CD4-positive, alpha-beta T cell treated with Interleukin-2 at 100 ng/mL for 4 hours (primary cell): ENCODE measurements at places on chromosomes 3 and 15.

- no peak for DNase-seq
These were observed 23.3 kb downstream of the SCG5 start for GRCh38 chr15:32664796-32665195.

GRCh38 chr3:60953351-60953750, 297.9 kb downstream of the FHIT start:
- no peak for DNase-seq

DNA sequence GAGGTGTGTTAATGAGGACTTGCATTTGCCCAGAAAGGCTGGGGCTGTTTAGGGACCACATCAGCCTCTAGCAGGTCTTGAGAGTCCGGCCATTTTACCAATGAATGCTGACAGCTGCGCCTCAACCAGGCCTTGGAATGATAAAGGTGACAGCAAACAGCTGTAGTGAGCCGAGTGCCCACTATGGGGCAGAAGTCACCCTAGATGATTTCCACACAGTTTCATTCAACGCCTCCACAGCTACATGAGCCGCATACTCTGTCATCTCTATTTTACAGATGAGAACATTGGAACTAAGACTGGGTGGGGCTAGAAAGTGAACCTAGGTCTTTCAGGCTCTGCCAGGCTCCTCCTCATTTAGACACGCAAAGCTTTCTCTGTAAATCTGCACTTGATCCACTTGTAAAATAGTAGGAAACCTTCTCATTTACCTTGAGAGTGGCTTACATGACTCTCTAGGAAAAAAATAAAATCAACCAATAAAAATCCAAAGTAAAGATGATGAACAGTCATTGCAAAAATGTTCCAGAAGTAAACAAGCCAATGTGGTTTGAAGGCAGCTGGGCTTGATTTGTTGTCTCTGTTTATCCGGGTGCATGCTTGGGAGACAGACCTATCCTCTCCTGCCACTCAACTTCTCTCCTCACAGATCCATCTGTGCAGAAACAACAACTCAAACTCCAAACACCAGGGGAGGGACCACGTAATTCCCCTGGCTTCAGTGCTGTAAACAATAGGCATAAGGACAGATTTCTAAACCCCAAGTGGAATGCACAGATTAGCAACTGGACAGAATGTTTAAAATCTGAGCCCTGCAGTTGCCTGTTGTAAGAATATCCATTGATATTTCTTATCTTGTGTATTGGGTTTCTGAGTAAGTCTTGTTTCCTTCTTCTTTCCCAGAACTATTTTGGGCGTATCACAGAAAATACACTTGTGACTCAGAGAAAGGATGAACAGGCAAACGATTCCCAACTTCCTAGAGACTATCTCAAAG, 31.5 kb upstream of the LDHAL6B start:
- peak; percentile 7 for DNase-seq

GRCh38 chr3:52752045-52752660, 18.6 kb downstream of the NEK4 start:
- DNase-seq, result no peak
